ENCODE measurements at places on chromosomes 3 and 15. TPM values are rescaled to one million over a fixed set of nuclear protein-coding genes. Genes with fewer than 3 reads are reported as not detected.
A peak's percentile ranks its signal among the peaks of the same experiment; 100 is the strongest.

The CEMIP gene
- 17.3 TPM for total RNA-seq

DNA sequence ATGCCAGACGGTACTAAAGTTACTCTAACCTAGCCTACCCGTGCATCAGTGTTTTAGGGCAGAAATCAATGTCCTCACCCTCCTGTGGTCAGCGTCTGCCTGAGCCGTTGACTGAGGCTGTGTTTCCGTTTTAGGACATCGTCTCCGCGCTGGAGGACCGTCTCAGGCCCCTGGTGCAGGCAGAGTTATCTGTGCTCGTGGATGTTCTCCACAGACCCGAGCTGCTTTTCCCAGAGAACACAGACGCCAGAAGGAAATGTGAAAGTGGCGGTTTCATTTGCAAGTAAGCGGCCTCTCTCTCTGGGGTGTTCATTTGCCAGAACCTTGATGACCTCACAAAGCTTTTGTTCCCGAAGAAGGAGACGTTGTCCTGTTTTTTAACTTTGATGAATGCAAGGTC lies 217.0 kb downstream of the ITPR1 start:
- H3K36me3 ChIP-seq: peaks cover 64% of the 10 kb centered on the region
- H3K4me1 ChIP-seq: peaks cover 15% of the 10 kb centered on the region
- no peak overlapping the region for H3K4me3 ChIP-seq
- DNase-seq: no peak

- H3K4me3 ChIP-seq: no peak overlapping the region
- DNase-seq: no peak
- peaks cover 10% of the 10 kb centered on the region for H3K4me1 ChIP-seq
- no peak overlapping the region for H3K27ac ChIP-seq
- H3K36me3 ChIP-seq: peaks cover 35% of the 10 kb centered on the region
- no peaks in the 10 kb centered on the region for H3K27me3 ChIP-seq
Observed at GRCh38 chr3:123679712-123680386, 95.0 kb upstream of the HACD2 start.

GRCh38 chr15:77023576-77024272 lies 28.8 kb downstream of the PSTPIP1 start:
- no peak overlapping the region for H3K27ac ChIP-seq
- no peaks in the 10 kb centered on the region for H3K4me1 ChIP-seq
- no peaks in the 10 kb centered on the region for H3K36me3 ChIP-seq

The GPR62 gene
- not detected for total RNA-seq

- H3K4me1 ChIP-seq: peaks cover 18% of the 10 kb centered on the region
- H3K27me3 ChIP-seq: no peaks in the 10 kb centered on the region
- H3K27ac ChIP-seq: no peak overlapping the region
Observed at GRCh38 chr15:31400222-31400927, 73.7 kb downstream of the KLF13 start.

The BRK1 gene
- 112 TPM for total RNA-seq

GRCh38 chr3:105343991-105344390 lies 22.7 kb upstream of the ALCAM start:
- DNase-seq: no peak
- H3K27ac ChIP-seq: no peak overlapping the region
- no peaks in the 10 kb centered on the region for H3K36me3 ChIP-seq
- H3K27me3 ChIP-seq: no peaks in the 10 kb centered on the region
- H3K4me3 ChIP-seq: no peak overlapping the region

The FANCD2OS gene
- total RNA-seq: not detected

The ALG1L2 gene
- 1.5 TPM for total RNA-seq

- H3K4me1 ChIP-seq: no peaks in the 10 kb centered on the region
- no peaks in the 10 kb centered on the region for H3K27me3 ChIP-seq
- H3K36me3 ChIP-seq: no peaks in the 10 kb centered on the region
- no peak for DNase-seq
Observed at GRCh38 chr3:184716622-184717398, 4.9 kb upstream of the MAGEF1 start.

DNA sequence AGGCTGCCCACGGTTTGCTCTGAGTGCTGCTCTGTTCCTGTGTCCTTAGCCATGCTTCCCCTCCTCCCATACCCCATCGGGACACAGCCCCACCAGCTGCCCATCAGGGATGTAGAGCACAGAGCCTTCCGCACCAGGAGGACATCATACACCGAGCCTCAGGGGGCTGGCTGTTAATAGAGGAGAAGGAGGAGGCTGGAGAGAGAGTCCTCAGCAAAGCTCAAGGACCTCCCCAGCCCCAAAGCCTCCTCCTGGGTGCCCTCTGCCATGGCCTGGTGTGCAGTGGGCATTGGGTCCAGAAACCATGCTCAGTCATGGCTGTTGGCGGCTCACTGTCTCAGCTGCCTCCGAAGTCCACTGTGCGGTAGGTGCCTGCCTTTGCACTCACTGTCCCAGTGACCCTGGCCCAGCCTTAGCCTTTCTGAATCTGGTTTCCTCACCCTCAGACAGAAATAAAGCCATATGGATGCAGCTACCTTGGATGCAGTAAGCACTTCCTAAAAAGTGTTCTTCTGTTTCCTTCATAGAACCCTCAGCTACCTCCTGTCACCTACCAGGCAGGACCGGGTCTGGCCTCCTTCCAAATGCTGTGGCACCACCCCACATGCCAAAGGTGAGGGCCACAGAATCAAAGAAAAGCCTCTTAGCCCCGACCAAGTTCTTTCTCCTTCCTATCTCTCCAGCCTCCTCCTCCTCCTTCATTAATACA lies 53.9 kb downstream of the ACAD9 start:
- no peak for DNase-seq
- H3K27ac ChIP-seq: no peak overlapping the region
- H3K27me3 ChIP-seq: no peaks in the 10 kb centered on the region
- no peaks in the 10 kb centered on the region for H3K4me1 ChIP-seq

DNA sequence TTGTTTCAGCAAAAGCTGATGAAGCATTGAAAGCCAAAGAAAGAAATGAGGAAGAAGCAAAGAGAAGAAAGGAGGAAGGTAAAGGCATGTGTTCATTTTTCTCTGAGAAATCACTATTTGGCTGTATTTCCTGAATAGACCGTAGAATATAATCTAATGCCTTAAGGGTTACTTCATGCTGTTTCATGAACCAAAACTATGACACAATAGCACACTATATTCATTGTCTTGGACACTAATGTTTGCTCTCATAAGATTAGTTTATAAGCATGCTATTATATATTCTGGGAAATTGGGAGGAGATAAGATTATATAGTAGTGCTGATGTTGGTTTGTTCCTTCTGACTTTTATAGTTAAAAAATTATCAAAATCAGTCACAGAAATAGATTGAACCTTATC lies 110.1 kb upstream of the MLF1 start:
- no peak overlapping the region for H3K4me3 ChIP-seq
- no peak for DNase-seq
- no peaks in the 10 kb centered on the region for H3K27me3 ChIP-seq
- H3K27ac ChIP-seq: no peak overlapping the region

The KNG1 gene
- total RNA-seq: 0.14 TPM

GRCh38 chr15:60389261-60390077 lies 8.3 kb downstream of the ANXA2 start:
- peak overlapping the region; percentile 6 for H3K4me3 ChIP-seq
- no peak for DNase-seq
- H3K4me1 ChIP-seq: peaks cover 71% of the 10 kb centered on the region

The NAA80 gene
- total RNA-seq: 12.5 TPM

DNA sequence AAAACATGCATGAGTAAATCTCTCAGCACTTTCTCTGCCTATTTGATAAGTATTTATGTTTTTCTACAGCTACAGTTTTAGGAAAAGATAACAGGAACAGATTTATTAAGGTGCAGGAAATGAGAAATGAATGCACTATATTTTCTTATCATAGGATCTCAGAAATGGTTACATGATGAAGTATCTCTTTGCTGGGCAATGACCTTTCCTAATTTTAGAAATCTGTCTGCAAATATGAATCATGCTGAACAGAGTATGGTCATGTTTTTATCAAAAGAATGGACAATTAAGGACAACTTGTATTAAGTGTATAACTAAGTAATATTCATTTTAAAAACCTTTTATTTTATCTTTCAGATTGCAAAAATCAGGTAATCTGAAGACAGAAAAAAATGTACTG lies 53.8 kb upstream of the SPPL2A start:
- no peaks in the 10 kb centered on the region for H3K36me3 ChIP-seq
- H3K4me1 ChIP-seq: no peaks in the 10 kb centered on the region
- H3K27me3 ChIP-seq: no peaks in the 10 kb centered on the region

DNA sequence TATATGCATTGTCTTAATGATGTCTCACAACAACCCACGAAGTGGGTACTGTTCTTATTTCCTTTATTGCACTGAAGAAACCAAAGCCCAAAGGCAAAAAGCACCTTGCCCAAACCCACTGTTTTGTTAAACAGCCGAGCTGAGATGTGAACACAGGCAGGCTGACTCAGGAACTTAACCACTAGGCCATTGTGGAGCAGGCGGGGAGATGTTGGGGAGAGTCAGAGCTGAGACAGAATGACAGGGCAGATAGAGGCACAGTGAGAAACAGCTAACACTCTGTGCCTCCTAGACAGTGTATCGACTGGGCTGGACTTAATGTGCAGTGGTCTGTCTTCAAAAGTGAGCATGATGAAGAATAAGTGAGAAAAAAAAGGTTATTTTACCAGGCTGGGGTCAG lies 56.5 kb downstream of the RPLP1 start:
- no peaks in the 10 kb centered on the region for H3K36me3 ChIP-seq
- H3K27me3 ChIP-seq: no peaks in the 10 kb centered on the region
- no peaks in the 10 kb centered on the region for H3K4me1 ChIP-seq
- no peak for DNase-seq
- H3K27ac ChIP-seq: no peak overlapping the region
- no peak overlapping the region for H3K4me3 ChIP-seq

The SH2D7 gene
- not detected for total RNA-seq

The STRIT1 gene
- total RNA-seq: not detected

- H3K4me3 ChIP-seq: no peak overlapping the region
- H3K4me1 ChIP-seq: no peaks in the 10 kb centered on the region
- no peaks in the 10 kb centered on the region for H3K27me3 ChIP-seq
- no peaks in the 10 kb centered on the region for H3K36me3 ChIP-seq
- no peak for DNase-seq
- H3K27ac ChIP-seq: no peak overlapping the region
Observed at GRCh38 chr15:99029341-99030144, 22.0 kb upstream of the PGPEP1L start.

DNA sequence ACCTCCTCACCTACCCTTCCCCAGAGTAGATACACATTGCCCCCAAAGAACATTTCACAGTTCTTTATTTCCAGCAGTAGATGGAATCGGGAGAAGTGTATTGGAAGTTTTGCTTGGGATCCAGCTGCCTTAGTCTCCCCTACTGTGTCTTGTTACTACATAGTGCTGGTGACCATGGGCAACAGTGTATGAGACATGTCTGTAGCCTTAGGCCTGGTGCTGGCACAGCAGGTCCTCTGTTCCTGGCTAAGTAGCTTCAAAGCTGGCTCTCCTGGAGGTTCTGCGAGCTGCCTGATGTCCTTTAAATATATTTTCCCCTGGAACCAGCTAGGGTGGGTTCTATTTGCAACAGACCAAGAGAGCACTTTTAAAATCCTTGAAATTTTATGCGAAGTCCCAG lies 174.7 kb downstream of the THSD4 start:
- H3K27me3 ChIP-seq: no peaks in the 10 kb centered on the region
- H3K36me3 ChIP-seq: no peaks in the 10 kb centered on the region
- DNase-seq: no peak
- no peak overlapping the region for H3K4me3 ChIP-seq
- no peaks in the 10 kb centered on the region for H3K4me1 ChIP-seq

- no peaks in the 10 kb centered on the region for H3K4me1 ChIP-seq
- H3K4me3 ChIP-seq: no peak overlapping the region
- no peaks in the 10 kb centered on the region for H3K27me3 ChIP-seq
Observed at GRCh38 chr3:188309437-188310269, 155.7 kb downstream of the LPP start.

- peak overlapping the region; percentile 56 for H3K27ac ChIP-seq
- H3K4me3 ChIP-seq: no peak overlapping the region
- no peak for DNase-seq
Observed at GRCh38 chr3:129795186-129796010, 98.1 kb downstream of the TMCC1 start.

DNA sequence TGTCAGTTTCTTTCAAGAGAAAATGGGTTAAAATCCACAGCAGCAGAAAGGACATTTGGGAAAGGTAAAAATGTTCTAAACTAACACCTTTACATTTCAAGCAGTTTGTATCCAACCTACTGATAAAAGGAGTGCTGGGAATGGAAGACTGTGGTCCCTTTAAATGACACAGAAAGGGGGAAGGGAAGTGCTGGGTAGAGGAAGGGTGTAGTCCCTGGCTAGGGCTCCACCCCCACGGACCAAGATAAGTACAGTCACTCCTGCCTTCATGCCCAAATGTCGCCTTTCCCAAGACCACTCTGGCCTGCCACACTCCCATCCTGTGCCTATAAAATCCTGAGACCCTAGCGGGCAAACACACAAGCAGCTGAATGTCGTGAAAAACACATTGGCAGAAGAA lies 350.9 kb upstream of the POU1F1 start:
- H3K27me3 ChIP-seq: no peaks in the 10 kb centered on the region
- H3K27ac ChIP-seq: no peak overlapping the region
- no peaks in the 10 kb centered on the region for H3K4me1 ChIP-seq
- H3K36me3 ChIP-seq: no peaks in the 10 kb centered on the region
- DNase-seq: no peak

DNA sequence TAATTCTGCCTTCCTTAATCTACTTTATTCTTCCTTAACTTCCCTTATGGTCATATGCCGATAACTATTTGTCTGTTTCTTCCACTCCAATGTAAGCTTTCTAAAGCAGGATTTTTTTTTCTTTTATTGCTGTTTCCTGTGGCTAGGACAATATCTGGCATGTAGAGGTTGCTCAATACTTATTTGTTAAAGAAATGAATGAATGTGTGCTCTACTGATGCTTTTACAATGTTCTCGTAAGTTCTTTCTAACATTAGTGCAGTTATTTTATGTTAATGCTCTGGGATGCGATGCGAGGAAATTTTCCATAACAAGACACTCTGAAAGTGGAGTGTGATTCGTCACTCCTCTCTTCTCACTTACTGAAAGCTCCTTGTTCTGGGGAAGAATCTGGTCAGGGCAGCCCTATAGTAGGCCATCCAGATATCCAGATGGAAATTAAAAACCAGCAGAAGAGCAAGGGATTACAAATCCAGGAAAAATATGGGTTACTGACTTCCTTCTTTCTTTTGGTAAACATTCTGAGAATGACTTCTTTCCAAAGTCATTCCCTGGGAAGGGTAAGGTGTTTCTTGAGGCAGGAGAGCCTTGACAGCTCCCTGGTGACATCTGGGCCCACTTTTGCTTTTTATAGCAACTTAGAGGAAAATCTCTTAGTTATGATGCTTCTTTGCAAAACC lies 420.4 kb downstream of the PDCD6IP start:
- no peaks in the 10 kb centered on the region for H3K4me1 ChIP-seq
- no peaks in the 10 kb centered on the region for H3K36me3 ChIP-seq
- H3K27ac ChIP-seq: no peak overlapping the region

DNA sequence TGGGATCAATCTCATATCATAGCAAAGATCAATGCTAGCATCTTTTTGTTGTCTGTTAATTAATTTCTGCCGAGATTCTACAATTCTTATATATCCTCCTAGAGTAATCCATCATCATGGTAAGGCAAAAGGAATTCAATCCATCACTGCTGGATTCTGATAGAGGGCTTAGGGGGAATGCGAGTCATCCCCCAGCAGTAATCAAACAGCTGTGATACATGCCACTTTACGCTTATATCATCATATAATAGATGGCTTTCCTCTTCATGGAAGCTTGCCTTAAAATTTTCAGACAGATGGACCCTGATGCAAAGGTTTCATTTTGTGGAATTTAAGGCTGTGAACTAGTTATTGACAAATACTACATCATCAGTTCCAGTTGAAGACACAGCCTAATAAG lies 645.9 kb downstream of the CADM2 start:
- DNase-seq: no peak
- H3K4me1 ChIP-seq: no peaks in the 10 kb centered on the region
- no peaks in the 10 kb centered on the region for H3K36me3 ChIP-seq
- H3K27ac ChIP-seq: no peak overlapping the region
- no peak overlapping the region for H3K4me3 ChIP-seq
- H3K27me3 ChIP-seq: no peaks in the 10 kb centered on the region

GRCh38 chr3:165439765-165440164 lies 243.6 kb upstream of the SLITRK3 start:
- H3K27ac ChIP-seq: no peak overlapping the region
- no peaks in the 10 kb centered on the region for H3K36me3 ChIP-seq
- no peak overlapping the region for H3K4me3 ChIP-seq
- DNase-seq: no peak
